ENCODE measurements at places on chromosomes 2 and 18.

- DNase-seq = no peak
These were observed 439.0 kb downstream of the FBXO15 start for GRCh38 chr18:73708591-73708990.

- no peak for DNase-seq
These were observed 26.5 kb downstream of the EIF4E2 start for GRCh38 chr2:232576995-232577394.

- no peak for DNase-seq
These were observed 107.2 kb upstream of the SMAD2 start for GRCh38 chr18:48037481-48038271.

- no peak for DNase-seq
These were observed 26.2 kb downstream of the TMEM87B start for GRCh38 chr2:112081262-112081661.

GRCh38 chr2:149656996-149657395 lies 69.4 kb upstream of the MMADHC start:
- no peak for DNase-seq

- no peak for DNase-seq
These were observed 188.3 kb upstream of the STON1 start for GRCh38 chr2:48341551-48342133.

DNA sequence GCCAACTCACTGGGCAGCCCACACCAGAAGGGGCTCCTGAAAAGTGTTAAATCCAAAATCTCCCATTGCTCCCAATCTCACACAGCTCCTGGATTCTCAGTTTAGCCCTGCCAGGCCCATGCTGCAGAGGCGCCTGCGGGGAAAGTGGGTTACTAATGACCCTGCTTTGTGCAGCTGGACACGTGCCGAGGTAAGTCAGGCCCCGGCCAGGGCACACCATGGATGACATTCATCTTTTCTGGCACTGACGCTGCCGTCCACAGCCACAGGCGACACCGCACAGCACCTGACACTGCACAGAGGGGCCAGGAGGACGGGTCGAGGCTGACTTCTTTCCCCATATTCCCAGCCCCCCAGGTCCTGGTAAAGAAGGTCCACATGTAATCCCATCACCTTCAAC lies 193.5 kb downstream of the EIPR1 start:
- DNase-seq = no peak

GRCh38 chr2:75100011-75100800 lies 99.1 kb downstream of the TACR1 start:
- no peak for DNase-seq

DNA sequence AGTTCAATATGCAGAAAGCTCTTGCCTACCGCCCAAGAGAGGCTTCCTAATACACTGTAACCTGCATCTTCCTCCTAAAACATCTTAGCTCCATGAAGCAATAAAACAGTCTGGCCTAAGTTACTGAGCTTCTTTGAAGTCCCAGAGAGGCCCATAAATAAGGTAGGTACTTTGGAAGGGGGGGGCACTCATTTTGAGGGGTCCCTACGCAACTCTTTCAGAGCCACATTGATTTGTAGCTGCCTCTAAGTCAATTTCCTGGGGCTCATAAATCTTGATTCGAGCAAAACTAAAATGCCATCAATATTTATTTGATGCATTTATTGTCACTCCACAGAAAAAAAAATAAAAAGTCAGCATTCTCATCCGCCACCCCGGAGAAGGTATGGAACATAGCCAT lies 60.4 kb upstream of the SIX2 start:
- no peak for DNase-seq

GRCh38 chr2:134104754-134105153 lies 149.1 kb upstream of the MGAT5 start:
- DNase-seq = no peak

- DNase-seq = no peak
These were observed 237.0 kb downstream of the ZNF407 start for GRCh38 chr18:74834424-74835309.
